NCI-H1105 treated with DMSO at 0.1 percent for 48 hours (cell line): ENCODE measurements at places on chromosomes 3 and 15.

- DNase-seq = no peak
Measured at GRCh38 chr15:100245487-100245820, 96.3 kb downstream of the ADAMTS17 start.

DNA sequence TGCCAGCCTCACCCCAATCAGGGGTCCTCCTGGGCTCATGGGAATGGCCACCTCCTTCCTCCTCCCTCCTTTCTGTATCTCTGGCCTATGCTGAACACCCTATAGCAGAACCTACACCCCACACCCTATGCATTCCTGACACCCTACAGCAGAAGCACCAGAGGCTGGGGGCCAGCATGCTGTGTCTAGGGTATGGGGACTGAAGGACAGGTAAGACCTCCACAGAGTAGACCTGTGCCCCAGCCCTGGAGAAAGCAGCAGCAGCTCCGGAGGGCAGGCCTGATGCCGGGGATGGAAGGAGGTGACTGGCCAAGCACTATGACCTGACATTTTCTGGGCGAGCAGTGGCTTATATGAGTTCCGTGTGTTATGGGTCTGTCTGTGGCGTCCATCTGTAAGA is 66.9 kb downstream of the TLE3 start:
- DNase-seq = no peak

DNA sequence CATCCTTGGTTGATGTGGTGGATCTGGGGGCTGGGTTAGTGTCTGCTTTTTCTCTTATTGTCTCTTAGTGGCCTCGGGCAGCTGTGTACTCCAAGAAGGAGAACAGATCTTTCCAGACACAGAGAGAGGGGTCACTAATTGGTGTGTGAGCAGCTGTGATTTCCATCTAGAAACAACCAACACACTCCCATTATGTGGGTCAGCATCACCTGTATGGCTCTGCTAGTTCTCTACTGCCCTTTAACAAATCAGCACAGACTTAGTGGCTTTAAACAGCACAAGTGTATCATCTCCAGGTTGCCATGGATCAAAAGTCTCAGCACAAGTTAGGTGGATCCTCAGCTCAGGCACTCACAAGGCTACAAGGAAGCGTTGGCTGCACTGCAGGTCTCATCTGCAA is 156.8 kb downstream of the LRTM1 start:
- no peak for DNase-seq

GRCh38 chr3:73249047-73249446 is 187.6 kb downstream of the EBLN2 start:
- DNase-seq = no peak

DNA sequence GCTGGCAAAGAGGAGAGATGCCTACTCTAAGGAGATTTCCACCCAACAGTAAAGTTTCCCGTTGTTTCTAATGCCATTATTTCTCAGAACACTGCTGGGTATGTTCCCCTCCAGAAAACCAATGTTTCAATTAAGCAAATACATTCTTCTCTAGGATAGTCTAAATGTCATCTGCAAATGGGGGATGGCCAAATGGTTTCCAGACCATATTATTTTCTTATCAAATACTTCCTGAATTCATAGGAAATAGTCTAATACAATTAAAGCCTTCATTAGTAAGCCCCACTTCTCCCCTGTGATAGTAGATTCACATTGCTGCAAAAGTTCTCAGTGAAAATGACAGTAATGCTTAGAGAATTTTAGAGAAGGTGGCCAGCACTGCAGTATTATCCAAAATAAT is 716.6 kb downstream of the GRM7 start:
- DNase-seq = no peak

DNA sequence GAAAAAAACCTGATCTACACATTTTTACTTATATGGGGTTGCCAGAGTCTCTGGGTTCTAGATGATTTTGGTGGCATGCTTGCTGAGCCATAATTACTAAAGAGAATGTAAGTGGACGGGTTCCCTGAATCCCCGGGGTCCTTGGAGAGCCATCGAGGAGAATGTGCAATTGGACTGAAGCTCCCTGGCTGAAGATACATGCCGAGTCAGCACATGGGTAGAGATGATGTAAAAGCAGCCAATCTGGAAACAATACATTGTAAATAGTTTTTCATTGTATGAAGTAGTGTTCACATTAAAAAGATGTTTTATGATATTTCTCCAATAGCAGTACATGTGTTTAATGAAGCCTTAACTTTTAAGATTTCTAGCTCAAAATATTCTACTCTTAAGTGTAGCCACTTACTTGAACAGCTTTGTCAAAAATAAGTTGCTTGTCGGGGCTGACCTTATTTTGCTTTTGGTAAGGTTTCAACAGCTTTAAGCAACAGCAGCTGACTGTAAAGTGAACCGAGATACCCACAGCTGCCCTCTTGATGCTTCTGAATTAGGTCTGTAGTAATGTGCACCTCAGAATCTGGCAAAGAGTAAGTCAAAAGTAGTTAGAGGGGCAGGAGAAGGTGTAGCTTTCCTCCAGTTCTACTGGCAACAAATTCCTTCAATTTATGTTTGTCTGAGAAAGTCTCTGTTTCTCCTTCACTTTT is 205.7 kb downstream of the PLCL2 start:
- DNase-seq = no peak
